ENCODE measurements at places on chromosomes 11 and 22. TPM values are rescaled to one million over a fixed set of nuclear protein-coding genes. Genes with fewer than 3 reads are reported as not detected.

SCT gene
- not detected for total RNA-seq

PRG3 gene
- total RNA-seq: not detected

CRYBB3 gene
- 0.32 TPM for total RNA-seq

SEPTIN3 gene
- 4.6 TPM for total RNA-seq

GLYAT gene
- total RNA-seq: not detected

BEST1 gene
- not detected for total RNA-seq
